ENCODE measurements at places on chromosomes 3 and 15. TPM values are rescaled to one million over a fixed set of nuclear protein-coding genes. Genes with fewer than 3 reads are reported as not detected.

RSL24D1 gene
- total RNA-seq: 52.7 TPM

FOXB1 gene
- total RNA-seq: not detected

FANCD2OS gene
- not detected for total RNA-seq

ILDR1 gene
- total RNA-seq: not detected

CD96 gene
- total RNA-seq: not detected

TMED3 gene
- 146 TPM for total RNA-seq

PLSCR1 gene
- 70.4 TPM for total RNA-seq

VEPH1 gene
- total RNA-seq: 20.9 TPM

PLOD2 gene
- total RNA-seq: 121 TPM

C3orf49 gene
- not detected for total RNA-seq
